HT1080 (cell line): ENCODE measurements at places on chromosomes 16 and 17.

DNA sequence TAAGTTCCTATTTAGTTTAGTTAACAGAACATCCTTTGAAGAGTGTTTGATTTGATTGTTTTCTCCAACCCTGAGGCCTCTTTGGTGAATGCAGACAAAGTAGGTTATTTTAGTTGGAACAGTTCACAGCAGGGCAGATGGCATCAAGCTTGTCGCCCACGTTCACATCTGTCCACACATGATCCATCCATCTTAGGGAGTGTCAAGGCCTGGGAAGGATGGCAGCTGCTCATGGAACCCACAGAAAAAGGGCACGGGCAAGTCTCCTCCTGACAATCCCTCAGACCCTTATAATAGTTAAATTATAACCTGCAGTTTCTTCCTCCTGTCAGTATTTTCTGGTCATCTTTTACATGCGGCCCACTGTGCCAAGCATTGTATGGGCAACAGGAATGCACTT lies 60.2 kb downstream of the KNOP1 start:
- no peak for DNase-seq

GRCh38 chr17:77214743-77215142 lies 74.0 kb downstream of the SEC14L1 start:
- DNase-seq, result peak; percentile 31

DNA sequence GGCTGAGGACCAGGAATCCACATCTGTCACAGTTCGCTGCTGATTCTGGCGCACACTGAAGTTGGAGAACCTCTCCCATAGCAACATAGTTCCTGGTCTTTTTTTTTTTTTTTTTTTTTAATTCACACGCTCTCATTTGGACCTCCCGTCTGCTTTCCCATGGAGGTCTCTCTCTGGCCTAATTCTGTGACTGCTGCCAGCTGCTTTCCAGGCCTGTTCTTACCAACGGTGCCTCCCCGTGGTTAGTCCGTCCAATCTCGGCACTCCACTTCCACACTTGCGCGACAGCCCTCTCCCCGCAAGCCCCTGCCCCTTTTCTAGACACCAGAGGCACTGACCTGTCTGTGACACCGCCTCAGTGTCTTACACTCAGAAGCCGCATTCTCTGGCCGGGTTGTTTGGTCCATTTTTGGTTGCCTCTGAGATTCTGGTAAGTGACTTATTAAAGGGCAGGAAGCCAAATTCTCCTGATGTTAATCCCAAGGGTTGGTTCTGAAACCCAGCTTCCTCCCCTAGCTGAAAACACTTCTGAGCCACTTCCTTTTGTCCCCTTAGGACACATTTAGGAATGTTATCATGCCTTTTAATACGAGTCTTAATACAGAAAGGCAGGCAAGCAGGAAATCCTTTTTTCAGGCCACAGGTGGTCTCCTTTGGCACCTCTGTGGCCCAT lies 1.1 kb upstream of the AKTIP start:
- DNase-seq, result peak; percentile 35

- no peak for DNase-seq
Measured at GRCh38 chr17:40950176-40950575, 12.7 kb upstream of the KRT23 start.

- no peak for DNase-seq
Measured at GRCh38 chr16:70689970-70690891, 4.4 kb upstream of the MTSS2 start.

GRCh38 chr16:75088216-75088615 lies 28.4 kb downstream of the LDHD start:
- no peak for DNase-seq

- no peak for DNase-seq
Measured at GRCh38 chr17:65185062-65185461, 47.9 kb downstream of the RGS9 start.

DNA sequence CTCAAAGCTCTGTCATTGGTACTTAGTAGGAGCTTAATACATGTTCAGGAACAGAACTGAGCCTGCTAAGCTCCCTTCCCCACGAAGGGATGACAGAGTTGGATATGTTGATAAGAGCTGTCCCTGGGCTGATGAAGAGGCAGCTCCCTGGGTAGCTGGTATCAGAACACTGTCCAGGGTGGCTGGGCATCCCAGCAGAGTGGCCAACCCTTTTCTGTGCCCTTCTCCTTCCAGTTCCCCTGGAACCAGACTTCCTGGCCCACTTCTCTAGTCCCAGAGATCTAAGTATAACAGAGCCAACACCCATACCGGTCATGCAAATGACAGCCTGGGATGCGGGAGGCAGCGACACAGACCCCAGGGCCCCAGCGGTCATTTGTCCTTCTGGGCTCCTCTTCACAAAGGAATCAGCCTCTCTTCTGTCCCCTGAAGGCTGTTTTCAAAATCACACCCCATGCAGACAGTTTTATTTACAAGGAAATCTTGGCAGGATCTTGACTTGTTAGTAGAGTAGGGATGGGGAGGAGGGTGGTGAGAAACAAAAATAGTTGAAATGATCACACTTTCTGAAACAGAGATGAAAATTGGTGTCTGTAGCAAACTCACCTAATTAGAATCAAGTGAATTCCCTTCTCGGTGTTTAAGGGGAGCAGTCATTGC lies 1.4 kb upstream of the RHBDL3 start:
- no peak for DNase-seq

GRCh38 chr17:68539548-68540467 lies 27.6 kb downstream of the PRKAR1A start:
- no peak for DNase-seq
